Stimulated activated CD4-positive, alpha-beta T cell treated with anti-CD3 and anti-CD28 coated beads, Interleukin-4, amount 100 ng/mL, for 4 hours (primary cell): ENCODE measurements at places on chromosomes 4 and X.

DNA sequence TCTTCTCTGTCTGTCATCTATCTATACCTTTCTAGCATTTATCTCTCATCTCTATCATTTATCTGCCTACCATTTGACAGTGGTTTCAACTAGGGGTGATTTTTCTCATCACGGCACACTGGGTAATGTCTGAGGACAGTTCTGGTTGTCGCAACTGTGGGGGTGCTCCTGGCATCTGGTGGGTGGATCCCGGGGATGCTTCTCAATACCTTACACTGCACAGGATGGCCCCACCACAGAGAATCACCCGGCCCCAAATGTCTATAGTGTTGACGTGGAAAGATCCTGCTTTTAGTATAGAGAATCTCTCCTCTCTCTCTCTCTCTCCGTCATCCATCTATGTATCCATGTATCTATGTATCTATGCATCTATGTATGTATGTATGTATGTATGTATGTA is 7.2 kb downstream of the P2RY8 start:
- DNase-seq: no peak

DNA sequence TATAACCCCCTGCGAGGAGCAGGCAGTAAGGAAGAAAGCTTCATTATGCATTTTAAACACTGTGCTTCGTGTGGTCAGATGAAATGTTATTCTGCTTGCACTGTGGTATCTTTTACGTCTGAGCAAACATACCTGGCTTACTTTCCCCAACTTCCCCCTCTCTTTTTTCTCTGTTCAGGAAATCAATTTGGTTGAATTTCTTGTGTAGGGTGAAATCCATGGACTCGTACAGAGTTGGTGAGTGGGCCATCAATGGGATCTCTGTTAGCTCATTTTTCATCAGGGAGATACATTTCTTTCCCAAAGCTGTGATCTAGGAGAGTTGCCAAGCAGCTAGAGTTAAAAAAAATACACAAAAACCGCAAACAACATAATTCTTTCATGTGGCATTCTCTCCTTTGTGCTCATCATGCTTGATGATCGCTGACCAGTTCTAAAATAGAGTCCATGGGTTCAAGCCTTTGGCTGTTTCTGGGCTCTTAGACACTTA is 98.5 kb downstream of the FRAS1 start:
- no peak for DNase-seq

GRCh38 chr4:10205223-10205622 is 88.6 kb upstream of the WDR1 start:
- DNase-seq: no peak

DNA sequence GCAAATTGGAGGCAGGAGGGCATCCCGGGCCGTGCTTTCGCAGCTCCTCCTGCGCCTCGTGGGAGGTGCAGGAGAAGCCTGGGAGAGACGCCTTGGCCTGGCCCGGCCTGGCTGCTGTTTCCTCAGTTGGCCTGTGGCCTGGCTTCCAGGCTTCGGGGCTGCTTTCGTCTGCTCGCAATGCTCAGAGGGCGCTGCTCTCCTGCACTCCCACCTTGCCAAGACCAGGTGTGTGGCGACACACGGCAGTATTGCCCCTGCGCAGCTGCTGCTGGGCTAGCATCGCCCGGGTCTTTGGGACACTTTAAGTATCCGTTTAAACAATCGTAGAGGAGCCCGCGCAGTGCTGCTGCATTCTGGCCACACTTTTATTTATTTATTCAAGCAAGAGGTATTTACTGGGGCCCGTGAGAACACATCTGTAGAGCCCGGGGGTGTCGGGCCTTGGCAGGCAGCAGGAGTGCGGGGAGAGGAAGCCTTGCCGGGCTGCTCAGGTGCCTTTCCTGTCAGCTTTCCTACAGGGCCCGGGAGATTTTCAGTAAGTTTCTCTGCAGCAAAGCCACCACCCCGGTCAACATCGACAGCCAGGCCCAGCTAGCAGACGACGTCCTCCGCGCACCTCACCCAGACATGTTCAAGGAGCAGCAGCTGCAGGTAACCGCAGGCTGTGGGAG is 26.2 kb upstream of the HGFAC start:
- no peak for DNase-seq

- DNase-seq: no peak
Measured at GRCh38 chr4:90126805-90127204, 389 bp upstream of the CCSER1 start.

DNA sequence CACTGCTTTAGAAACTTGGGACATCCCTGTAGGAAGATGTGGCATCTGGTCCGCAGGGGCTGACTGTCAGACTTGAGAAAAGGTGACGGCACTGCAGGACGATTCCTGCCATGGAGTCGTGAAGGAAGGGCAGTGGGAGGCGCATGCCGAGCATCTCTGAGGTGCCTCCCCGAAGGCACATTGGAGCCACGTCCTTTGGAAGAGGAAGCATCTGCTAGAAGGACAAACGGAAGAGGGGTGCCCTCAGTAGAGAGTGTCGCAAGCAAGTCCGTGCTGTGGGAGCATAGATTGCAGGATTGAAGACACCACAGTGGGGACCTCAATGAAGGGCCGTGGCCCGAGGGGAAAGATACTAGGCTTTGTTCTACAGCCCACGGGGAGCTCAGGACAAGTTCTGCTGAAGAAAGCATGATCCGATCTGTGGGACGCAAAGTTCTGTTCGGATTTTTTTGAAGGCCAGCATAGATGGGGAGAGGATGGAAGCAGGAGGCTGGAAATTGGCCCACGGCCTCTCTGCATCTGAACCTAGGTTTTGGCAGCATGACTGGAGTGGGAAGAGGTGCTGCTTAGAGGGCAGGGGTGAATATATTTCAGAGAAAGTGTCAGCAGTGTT is 24.2 kb upstream of the HELT start:
- DNase-seq: no peak

DNA sequence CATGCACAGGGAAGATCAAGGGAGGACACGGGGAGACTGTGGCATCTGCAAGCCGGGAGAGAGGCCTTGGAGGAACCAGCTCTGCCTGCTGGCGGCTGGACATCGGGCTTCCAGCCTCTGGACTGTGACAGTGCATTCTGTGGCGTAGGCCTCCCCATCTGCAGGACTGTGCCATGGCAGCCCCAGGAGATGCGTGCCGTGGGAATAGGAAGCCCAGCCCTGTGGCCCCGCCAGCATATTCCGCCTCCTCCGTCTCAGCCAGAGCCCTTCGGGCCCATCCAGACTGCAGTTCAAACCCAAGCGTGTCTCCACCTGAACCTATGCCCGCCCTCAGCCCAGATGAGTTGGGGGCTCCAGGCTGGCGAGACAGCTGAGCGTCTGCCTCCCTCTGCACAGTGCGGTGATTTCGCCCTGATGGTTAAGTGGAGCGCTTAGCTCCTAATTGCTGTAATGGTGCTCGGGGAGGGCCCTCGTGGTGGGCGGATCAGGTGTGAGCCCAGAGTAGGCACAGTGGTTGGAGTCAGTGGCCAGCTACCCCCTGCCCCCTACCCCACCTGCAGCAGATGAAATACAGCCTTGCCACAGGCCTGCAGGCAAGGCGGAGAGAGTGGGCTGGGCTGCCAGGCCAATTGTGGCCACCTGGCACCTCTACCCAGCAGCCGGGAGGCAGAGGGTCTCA is 133.9 kb downstream of the HMX1 start:
- no peak for DNase-seq

DNA sequence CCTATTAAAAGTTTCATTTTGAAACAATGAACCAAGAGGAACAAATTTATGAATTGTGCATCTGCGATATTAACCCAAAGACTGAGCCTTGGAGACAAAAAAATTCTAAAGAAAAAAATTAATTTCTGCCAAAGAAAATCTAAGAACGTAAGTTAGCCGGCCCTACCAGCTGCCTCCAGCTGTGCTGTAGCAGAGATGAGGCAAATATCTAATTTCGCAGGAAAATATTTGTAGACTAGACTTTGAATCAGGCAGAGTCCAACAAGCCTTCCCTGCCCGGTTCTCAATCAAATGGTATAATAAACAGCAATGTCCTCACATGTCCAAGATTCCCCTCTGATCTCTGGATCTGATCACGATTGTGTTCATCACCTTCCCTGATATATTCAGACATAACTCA is 21.2 kb upstream of the SMIM20 start:
- no peak for DNase-seq

GRCh38 chrX:40326186-40326965 is 228.6 kb upstream of the BCOR start:
- DNase-seq: no peak

DNA sequence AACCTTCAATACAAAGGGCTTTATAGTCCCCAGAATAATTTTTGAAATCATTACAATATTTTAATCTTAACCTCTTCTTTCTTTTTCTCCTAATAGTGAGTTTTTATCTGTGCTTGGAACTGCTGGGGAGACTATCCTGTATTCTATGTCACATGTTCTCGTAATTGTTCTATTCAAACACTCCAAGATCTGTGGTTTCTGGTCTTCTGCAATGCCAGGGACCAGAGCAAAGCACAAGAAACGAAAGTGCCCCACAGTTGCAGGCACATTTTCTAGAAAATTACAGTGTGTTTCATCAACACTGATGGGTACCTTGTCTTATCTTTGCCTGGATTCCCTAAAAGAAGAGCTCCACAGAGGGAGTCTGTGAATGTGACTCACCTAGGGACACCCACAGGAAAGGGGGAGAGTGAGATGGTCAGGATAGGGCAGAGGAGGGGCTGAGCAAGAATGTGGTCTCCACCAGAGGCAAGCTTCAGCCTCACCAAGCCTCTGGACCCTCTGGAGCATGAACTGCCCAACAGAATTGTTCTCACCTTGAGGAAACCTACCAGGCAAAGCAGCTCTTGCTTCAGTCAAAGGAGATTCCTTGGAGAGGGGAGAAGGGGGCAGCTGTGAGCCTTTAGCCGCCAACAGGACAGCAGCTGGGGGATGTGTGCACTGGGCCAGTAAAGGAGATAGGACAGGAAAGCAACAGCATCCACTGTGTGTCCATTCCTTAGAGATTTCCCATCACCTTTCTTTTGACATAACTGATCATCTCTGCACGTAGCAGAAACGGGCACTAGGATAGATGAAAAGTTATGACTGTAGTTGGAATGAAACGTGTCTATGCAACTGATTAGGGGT is 25.9 kb downstream of the UNC5C start:
- no peak for DNase-seq

DNA sequence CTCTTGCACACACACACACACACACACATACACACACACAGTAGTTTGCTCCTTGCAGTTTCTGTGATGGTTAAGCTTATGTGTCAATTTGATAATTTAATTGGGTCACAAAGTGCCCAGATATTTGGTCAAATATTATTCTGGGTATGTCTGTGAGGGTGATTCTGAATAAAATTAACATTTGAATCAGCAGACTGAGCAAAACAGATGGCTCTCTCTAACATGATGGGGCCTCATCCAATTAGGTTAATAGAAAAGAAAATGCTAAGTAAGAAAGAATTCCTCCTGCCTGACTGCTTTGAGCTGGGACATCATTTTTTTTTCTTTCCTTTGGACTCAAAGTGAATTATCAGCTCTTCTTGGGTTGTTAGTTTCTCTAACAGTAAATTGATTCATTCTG is 191.2 kb upstream of the INTU start:
- no peak for DNase-seq

- no peak for DNase-seq
Measured at GRCh38 chr4:119136546-119136945, 914 bp downstream of the MYOZ2 start.

DNA sequence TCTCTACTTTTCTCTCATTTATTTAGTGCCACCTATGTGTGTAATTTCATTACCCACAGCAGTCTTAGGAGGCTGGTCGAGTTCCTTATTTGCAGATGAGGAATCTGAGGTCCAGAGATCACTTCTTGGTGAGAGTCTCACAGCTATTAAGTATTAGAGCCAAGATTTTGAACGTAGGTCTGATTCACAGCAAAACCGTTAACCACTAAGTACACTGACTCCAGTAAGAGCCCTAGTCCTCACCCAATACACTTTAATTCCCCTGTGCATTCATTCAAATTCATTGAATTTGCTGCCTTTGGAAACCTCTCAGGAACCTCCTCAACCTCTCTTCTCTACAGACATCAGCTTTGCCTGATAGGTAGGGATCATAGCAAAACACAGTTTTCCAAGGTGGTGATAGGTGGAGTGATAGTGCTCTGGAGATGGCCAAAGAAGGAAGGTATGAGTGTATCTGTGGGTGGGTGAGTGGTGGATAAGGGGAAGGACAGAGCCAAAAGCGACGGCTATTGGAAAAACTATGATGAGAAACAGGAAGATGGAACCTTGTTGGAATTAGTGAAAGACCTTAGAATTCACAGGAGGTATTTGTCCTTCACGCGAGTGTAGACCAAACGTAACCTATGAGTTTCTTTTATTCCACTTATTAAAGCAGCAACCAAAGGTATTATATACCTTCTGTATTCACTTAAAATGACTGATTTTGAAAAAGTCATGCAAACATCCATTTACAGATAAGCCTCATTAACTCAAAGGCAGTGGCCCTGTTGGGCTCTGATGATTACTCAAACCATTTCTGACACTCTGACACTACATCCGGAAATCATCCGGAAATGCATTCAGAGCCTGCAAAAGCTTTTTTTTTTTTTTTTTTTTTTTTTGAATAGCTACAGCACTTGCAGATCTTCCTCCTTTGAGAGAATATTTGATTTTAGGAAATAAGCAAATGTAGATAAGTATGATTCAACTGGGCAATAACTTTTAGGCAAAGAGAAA is 6.3 kb downstream of the FMR1 start:
- DNase-seq: no peak

- DNase-seq: peak; percentile 20
Measured at GRCh38 chr4:118280501-118281218, 72.1 kb downstream of the PRSS12 start.

DNA sequence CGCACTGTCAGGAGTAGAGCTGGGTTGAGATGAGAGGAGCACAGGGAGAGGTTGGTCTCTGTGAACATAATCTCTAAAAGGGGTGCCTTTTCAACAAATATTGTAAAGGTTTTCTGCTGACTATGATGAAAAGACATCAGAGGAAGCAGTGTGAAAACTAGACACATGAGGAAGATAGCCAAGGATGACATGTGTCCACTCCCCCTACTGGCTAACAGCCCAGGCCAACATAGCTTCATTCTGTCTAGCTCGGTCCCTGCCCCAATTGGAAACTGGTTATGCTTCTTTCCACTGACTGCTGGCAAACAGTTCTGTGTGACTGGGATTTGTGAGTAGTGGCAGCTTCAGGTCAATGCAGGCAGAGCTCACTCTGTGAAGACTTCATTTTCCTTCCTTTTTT is 115.4 kb upstream of the ESX1 start:
- no peak for DNase-seq

DNA sequence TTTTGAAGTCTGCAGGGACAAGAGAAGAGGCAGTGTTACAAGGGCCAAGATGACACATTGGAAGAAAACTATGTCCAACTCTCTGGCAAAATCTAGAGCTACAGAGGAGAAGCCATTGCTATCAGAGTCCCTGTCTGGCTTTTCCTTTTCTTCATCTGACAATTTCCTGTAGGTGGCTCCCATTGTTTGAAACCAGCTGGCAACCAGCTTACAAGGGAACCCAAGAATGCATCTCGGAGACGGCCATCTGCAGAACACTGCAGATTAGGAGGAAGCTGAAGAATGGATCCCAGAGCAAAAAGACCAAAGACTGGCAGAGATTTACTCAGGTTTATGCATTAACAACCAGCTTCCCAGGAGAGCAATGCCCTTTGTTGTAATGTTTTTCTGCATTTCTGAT is 216.2 kb upstream of the CTSO start:
- DNase-seq: no peak
